ENCODE measurements at places on chromosomes 11 and 22.

DNA sequence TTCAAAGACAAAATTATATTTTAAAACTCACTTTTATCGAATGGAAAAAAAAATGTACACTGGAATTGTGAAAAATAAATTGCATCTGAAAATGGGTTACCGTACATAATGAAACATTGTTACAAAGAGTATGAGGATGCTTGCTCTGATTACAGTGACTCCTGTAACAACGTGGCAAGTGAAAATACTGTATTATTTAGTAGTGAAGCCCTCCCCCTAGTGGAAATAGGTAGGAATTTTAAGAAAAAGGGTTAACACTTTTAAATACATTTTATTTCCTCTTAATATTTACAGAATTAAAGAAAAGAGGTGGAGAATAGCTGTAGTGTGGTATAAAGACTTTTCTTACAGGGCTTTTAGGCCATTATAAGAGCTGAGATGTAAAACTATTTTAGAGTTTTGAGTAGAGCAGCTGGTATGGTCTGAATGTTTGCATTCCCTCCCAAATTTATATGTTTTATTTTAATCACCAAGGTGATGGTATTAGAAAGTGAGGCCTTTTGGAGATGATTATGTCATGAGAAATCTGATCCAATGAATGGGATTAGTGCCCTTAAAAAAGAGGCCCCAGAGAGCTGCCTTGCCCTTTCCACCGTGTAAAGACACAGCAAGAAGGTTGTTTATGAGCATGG lies 25.2 kb downstream of the FAM76B start:
- no peak for DNase-seq

DNA sequence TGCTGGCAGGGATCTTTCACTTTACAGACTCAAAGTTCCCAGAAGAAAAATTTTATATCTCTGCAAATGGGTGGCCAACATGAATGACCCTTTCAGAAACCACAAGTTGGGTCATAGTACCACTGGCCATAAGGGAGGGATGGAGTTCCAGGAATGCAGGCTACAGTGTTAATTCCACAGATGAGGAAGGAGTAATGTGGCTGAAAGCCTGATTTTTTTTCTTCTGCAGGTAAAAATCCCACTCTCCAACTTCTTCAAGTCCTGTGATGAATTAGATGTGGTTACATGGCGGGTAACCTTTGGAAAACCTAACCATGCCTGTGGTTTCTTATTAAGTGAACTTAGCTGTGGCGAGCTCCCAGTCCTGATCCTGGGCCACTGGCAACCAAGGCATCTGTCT lies 103.2 kb downstream of the SLC1A2 start:
- DNase-seq = no peak

GRCh38 chr11:14288189-14288935 lies 70.6 kb downstream of the RRAS2 start:
- DNase-seq = no peak

DNA sequence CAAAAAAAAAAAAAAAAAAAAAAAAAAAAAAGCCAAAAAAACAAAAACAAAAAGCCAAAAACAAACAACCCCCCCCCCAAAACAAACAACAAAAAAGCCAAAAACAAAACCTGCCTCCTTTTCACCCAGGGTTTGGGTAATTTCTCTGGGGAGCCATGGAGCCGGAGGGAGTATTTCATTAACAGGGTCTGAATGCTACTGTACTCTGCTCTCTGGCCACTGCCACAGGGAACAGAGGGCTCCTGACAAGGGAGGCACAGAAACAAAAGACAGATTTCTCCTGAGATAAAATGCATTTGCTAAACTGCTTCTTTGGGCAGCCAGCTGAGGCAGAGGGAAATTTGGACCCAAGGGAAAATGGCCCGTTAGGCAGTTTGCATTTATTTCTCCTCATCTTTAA lies 266.0 kb upstream of the SYN3 start:
- DNase-seq = no peak

GRCh38 chr11:69035946-69036340 lies 12.8 kb upstream of the TPCN2 start:
- DNase-seq = no peak

GRCh38 chr11:1736447-1736992 lies 13.9 kb downstream of the IFITM10 start:
- DNase-seq = no peak

DNA sequence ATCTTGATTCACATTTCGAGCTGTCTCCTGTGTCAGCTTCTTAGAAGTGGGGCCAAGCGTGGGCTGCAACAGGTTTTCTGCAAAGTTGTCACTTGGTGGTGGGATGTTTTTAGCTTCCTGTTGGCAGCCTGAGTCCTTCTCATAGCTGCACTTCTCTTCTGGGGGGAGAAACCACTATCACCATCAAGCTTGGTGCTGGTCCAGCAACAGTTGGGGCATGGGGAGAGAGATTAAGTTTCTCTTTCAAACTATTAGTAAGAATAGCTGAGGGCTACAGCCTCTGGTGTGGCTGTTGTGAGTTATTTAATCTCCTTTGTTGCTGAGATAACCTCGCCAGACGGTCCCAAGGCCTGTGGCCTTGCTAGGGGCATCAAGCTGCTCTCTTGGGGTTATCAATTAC lies 123.3 kb upstream of the CRYBB3 start:
- DNase-seq = no peak
